Activated CD8-positive, alpha-beta T cell treated with anti-CD3 and anti-CD28 coated beads, Interleukin-2, amount 10 ng/mL, durations not matched to agents 7 days and 5 days (primary cell): ENCODE measurements at places on chromosomes 1 and 21. TPM values are rescaled to one million over a fixed set of nuclear protein-coding genes. Genes with fewer than 3 reads are reported as not detected.

The FALEC gene
- not detected for total RNA-seq

The TEKT2 gene
- total RNA-seq: not detected

The VANGL2 gene
- not detected for total RNA-seq

DNA sequence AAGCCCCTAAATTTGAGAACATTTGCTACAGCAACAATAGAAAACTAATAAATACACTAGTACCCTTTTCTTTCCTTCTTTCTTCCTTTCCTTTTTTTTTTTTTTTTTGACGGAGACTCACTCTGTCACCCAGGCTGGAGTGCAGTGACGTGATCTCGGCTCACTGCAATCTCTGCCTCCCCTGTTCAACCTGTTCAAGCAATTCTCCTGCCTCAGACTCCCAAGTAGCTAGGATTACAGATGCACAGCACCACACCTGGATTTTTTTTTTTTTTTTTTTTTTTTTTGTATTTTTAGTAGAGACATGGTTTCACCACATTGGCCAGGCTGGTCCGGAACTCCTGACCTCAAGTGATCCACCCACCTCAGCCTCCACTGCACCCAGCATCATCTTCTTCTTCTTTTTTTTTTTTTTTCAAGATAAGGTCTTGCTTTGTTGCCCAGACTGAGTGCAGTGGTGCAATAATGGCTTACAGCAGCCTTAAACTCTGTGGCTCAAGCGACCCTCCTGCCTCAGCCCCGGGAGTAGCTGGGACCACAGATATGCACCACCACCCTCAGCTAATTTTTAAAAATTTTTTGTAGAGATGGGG is 19.6 kb upstream of the CBR3 start:
- H3K27ac ChIP-seq: peak overlapping the region; percentile 30
- peak; percentile 57 for DNase-seq
- H3K27me3 ChIP-seq: peaks cover 2% of the 10 kb centered on the region
- H3K36me3 ChIP-seq: no peaks in the 10 kb centered on the region
- no peak overlapping the region for H3K4me3 ChIP-seq

DNA sequence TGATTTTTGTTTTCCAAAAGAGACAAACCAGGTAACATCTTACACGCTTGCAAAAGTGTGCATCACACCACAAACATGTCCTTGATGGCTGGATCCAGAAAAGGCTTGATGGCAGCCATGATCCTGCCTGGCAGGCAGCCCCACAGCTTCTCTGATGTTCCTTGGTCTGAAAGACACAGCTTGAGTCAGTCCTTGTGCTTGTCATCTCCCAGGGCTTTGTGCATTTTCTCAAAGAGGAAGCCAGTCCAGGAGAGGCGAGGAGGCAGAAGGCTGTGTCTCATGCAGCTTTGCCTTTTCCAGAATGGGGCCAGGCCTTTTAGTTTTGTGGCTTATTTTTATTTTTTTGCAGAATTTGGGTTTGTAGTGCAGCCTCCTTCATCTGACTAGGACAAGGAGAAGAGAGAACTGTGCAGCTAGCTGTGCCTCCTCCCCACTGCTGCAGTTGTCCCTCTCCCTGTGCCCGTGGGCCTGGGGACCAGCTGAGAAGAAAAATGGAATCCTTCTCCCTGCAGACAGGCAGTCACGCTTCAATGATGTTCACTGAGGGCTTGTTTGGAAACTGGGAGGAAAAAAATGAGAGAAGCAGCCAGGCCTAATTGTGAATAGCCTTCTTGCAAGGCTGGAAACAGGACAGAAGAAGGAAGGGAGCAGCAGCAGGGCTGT is 7.4 kb downstream of the FNDC5 start:
- no peaks in the 10 kb centered on the region for H3K4me1 ChIP-seq
- DNase-seq: no peak
- H3K27ac ChIP-seq: no peak overlapping the region
- peaks cover 29% of the 10 kb centered on the region for H3K36me3 ChIP-seq

DNA sequence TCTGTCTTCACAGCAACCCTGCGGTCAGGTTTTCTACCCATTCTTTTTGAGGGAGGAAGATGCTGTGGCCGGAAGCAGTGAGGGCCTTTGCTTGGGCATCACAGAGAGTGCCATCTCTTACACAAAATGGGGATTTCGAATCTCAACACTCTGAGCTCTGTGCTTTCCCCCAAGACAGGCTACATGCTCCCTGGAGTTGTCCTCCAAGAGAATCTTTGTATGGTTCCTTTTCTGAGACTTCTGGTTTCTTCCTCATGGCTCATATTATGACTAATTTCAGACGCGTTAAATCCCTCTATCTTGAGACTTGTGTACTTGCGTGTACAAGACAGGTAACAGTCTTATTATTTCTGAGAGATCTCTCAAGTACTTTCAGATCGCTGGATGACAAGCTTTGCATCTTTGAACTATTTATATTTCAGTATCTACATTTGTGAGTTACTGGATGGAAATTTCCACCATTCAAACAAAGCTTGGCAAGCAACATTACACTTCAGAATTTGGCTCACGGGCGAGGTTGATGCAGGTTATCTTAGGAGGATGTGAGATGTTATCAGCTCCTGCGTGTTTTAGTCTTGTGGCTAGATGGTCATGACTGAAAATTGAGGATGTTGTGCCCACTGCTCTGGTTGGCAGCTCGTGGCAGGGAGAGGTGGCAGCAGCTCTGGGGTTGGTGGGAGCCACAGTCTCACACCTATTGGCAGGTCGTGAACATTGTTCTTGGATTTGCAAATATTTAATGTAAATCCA is 19.4 kb downstream of the ABCG1 start:
- H3K36me3 ChIP-seq: no peaks in the 10 kb centered on the region
- peak; percentile 68 for DNase-seq
- peaks cover 62% of the 10 kb centered on the region for H3K4me1 ChIP-seq
- H3K4me3 ChIP-seq: peak overlapping the region; percentile 47
- no peaks in the 10 kb centered on the region for H3K27me3 ChIP-seq

The OR2T33 gene
- total RNA-seq: not detected

The PTBP2 gene
- 12.6 TPM for total RNA-seq

- no peak overlapping the region for H3K27ac ChIP-seq
- H3K27me3 ChIP-seq: no peaks in the 10 kb centered on the region
- H3K4me1 ChIP-seq: no peaks in the 10 kb centered on the region
- DNase-seq: no peak
Measured at GRCh38 chr1:29303201-29304024, 67.1 kb downstream of the PTPRU start.
